ENCODE measurements at places on chromosomes 3 and 15.

DNA sequence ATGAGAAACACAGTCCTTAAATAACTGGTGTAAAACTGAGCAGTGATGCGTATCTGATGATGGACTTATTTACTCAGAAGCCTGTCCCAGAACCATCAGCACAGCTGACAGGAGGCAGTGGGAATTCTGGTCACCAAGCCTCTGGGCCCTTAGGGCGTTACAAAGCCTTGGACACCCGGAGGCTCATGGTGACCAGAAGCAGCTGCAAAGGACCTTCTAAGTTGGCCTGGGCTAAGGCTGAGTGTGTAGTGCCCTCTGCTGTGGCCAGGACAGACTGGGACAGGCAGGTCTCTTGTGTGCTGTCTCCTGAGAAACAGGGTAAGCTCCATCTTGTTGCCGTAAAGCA lies 168.9 kb downstream of the ATP10A start:
- DNase-seq, result no peak

- no peak for DNase-seq
These were observed 2.2 kb downstream of the C15orf62 start for GRCh38 chr15:40772014-40772413.

GRCh38 chr15:64930019-64930652 lies 18.4 kb downstream of the ANKDD1A start:
- DNase-seq, result no peak

GRCh38 chr3:101898752-101899169 lies 49.4 kb downstream of the NFKBIZ start:
- no peak for DNase-seq

GRCh38 chr3:133121450-133121849 lies 83.3 kb downstream of the TMEM108 start:
- no peak for DNase-seq

- no peak for DNase-seq
These were observed 33.2 kb downstream of the HOMER2 start for GRCh38 chr15:82919231-82919886.

DNA sequence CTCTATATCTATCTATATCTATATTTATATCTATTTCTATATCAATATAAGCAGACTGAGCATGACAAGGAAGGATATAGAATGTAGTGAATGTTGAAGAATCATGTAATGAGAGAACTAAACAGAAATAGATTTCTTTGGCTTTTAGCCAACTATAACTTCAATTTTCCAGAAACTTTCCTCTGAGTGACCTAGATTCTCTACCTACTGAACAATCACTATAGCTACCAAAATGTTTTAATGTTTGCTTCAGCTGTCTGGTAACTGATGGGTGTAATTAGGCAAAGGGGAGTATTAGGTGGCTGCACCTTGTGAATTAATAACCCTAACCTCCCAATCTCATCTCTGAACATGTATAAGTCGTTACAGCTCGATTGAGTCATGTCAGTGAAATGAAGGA lies 76.4 kb upstream of the ROBO1 start:
- no peak for DNase-seq

- no peak for DNase-seq
These were observed 18.1 kb upstream of the RAF1 start for GRCh38 chr3:12681943-12682390.

- no peak for DNase-seq
These were observed 445.1 kb downstream of the MECOM start for GRCh38 chr3:169218314-169218983.

- DNase-seq, result peak; percentile 82
These were observed 163.3 kb downstream of the CD47 start for GRCh38 chr3:107927361-107928083.

DNA sequence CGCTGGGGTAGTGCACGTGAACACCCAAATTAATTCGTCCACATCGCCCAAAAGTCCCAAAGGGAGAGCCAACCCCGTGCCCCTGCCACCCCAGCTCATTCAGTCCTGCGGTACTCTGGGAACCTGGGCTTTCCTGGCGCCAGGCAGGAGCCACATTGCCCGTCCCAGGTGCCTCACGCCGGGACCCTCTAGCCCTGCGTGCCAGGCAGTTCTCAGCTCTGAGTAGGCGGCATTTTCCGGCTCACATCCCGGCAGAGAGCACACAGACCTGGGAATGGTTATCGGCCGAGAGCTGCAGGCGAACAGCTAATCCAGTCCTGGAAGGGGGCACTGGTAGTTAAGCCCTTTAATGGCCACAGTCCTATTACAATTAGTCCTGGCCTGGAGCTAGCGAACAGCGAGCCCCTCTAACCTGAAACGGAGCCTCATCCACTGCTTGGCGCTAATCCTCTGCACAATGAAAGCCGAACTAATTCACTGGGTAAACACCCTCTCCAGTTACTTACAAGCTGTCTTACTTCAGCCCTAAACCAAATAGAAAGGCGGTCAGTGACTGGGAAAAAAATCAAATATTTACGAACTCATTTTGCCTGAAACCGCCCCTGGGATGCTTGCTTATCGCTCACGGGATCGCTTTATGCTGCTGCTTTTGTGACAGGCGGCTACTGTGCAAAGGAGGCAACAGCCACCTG lies 254.6 kb upstream of the SOX14 start:
- DNase-seq, result no peak

DNA sequence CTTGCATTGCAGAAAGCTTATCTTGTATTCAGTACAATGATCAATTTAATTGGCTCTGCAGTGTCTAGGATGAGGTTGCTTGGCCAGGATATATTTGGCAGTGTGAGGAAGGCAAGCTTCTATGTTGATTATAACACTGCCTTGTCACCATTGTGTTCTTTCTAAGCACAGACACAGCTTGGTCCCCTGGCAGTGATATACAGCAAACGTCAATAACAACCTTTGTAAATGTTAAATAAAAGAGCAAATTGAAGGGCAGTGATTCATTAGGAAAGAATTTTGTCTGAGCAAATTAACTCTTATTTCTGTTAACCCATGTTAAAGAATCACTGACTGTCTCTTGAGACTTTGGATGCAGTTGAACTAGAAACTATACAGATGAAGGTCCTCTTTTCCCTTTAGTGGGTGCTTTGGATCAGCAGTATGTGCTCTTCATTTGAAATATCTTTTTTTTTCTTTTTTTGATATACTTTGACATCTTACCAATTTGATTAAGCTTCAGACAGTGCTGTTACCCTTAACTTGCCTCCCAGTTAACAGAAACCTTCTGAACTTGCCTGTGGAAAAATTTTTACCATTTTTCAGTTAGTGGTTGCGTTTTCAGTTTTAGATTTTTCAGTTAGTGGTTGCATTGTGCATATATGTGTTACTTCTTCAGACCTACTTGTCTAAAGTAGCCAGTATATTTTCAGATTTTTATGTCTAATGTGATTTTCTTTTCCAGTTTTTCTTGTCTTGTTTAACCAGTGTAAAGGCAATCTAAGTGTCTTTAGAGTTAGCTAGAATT lies 199.8 kb downstream of the TCF12 start:
- DNase-seq, result no peak

DNA sequence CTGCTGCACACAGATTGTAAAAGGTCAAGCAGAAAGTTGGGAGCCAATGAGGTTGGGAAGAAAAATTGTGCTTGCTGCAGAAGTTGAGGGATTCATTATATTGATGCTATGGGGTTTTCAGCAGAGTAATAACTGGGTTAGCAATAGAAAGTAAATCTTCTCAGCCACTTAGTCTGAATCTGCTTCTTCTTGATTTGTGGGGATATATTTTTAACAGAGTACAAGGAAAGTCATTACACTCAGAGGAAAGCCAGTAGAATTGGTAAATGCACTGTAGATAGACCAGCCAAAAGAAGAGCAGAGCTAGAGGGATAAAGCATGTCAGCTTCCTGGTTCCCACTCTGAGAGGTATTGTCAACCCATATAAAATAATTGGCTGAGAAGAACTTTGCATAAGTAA lies 663.6 kb downstream of the NLGN1 start:
- DNase-seq, result no peak

DNA sequence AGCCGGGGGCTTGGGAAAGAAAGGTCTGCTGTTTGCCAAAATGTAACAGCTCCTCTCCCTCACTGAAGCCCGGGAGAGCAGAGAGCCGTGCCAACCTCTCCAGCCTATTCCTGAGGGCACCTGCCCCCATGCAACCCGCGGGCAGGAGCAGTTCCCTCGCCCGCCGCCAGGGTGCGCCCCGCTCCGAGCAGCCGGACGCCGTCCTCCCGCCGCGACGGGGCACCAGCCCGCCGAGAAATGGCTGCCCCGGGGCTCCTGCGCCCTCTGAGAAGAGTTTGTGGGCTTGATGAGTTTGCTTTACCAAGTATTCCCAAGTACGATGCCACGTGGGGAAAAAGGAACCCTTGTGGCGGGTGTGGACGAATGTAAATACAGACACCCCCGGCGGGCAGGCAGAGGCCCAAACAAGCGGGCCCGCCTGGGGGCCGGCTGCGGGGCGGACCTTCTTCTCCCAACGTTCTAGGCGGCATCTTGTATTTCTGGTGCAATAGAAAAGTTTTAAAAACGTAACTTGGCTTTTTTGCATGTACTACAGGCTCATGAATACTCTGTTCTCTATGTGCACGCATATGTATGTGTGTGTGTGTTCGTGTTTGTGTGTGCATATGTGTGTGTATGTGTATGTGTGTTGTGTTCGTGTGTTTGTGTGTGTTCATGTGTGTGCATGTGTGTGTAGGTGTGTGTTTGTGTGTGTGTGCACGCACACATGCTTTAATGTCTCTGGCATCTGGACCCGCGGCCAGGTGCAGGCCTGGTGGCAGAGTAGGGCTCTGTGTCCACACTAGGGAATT lies 162.9 kb downstream of the CHSY1 start:
- peak; percentile 92 for DNase-seq

DNA sequence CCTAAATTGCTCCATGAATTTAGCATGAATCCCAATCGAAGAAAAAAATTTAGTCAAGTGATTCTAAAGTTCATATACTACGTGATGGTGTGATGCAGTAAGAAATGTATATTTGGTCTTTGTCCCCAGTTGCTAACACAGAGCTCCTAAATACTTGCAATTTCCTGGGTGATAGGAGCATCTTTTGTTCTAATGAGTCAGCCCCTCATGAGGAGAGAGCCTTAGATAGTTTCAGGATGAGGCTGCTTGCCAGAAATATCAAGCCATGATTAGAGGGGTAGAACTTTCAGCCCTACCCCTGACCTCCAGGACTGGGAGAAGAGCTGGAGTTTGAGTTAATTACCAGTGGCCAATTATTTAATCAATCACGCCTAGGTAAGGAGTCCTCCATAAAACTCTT lies 170.2 kb downstream of the PDE8A start:
- no peak for DNase-seq

GRCh38 chr3:121759541-121760202 lies 10.1 kb upstream of the GOLGB1 start:
- DNase-seq, result no peak

- DNase-seq, result no peak
These were observed 39.6 kb upstream of the CTNNB1 start for GRCh38 chr3:41159588-41160189.

DNA sequence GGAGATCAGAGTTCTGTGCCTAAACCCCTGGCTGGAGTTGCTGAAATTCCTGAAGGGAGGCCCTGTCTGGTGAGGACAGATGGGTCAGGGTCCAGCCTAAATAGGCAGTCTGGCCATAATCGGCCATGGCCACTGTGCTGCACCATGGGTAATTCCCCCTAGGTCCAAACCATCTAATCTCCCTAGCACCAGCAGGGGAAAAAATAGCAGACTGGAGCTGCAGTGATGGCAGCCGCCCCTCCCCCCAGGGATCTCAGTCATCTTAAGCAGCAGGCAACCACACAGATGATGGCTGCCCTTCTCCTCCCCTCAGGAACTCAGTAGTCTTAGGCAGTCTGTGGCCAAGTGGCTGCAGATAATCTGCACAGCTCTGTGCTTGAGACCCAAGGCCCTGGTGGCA lies 68.4 kb upstream of the CD96 start:
- no peak for DNase-seq

DNA sequence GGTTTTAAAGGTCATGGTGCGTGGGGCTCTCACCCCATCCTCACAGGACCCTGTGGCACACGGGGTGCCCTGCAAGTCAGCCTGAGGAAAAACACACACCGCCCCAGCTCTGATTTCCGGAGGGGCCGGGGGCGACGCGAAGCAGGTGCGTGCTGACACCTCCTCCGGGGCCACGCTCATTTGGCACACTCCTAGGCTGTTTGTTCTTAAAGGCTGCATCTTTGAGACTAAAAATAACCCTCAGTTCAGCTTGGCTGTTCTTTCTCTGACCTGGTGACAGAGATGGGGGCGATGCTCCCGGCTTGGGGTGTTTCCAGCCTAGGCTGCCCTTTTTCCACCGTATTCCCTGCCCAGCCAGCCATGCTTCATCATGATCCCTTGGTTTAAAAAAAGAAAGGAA lies 141.5 kb upstream of the TPM1 start:
- DNase-seq, result no peak

GRCh38 chr3:171954690-171955383 lies 84.5 kb upstream of the FNDC3B start:
- no peak for DNase-seq

GRCh38 chr15:27843146-27843545 lies 256.0 kb downstream of the OCA2 start:
- no peak for DNase-seq

GRCh38 chr15:74438206-74438605 lies 4.4 kb upstream of the SEMA7A start:
- DNase-seq, result peak; percentile 41

DNA sequence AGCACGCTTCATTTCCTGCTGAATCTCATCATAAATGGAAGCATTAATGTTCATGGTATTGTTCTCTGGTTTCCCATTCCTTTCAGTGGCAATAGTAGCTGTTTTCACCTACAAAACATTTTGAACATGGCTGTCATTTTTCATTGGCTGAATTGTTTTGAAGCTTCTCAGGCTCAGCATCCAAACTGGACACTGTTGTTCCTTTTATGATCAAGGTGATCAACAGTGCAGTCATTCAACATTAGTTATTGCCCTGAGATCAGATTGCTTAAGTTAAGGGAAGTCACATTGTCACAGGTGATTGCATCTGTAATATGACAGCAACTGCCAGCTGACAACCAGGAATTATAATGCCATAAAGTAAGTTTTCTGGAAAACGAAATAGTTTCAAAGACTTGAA lies 46.9 kb downstream of the SATB1 start:
- DNase-seq, result no peak

- no peak for DNase-seq
These were observed 402.9 kb downstream of the IL20RB start for GRCh38 chr3:137360531-137361201.

- DNase-seq, result no peak
These were observed 62.3 kb upstream of the GATA2 start for GRCh38 chr3:128555098-128555825.
